Cerebellum (tissue), 4 donors: ENCODE measurements at places on chromosomes 2 and 18. TPM values are rescaled to one million over a fixed set of nuclear protein-coding genes. Genes with fewer than 3 reads are reported as not detected.

The DES gene
- total RNA-seq = 2.0 TPM

The GAL3ST2 gene
- total RNA-seq = 0.45 TPM

- no peak for DNase-seq
These were observed 176.2 kb downstream of the LDLRAD4 start for GRCh38 chr18:13394801-13395200.

- DNase-seq = no peak
These were observed 67.3 kb downstream of the TMEM237 start for GRCh38 chr2:201575971-201576370.

The XDH gene
- 0.54 TPM for total RNA-seq

GRCh38 chr2:186977433-186978045, 128.6 kb upstream of the ZSWIM2 start:
- no peak for DNase-seq
